Adipocyte (in vitro differentiated cells): ENCODE measurements at places on chromosomes 11 and 22.
A peak's percentile ranks its signal among the peaks of the same experiment; 100 is the strongest.

DNA sequence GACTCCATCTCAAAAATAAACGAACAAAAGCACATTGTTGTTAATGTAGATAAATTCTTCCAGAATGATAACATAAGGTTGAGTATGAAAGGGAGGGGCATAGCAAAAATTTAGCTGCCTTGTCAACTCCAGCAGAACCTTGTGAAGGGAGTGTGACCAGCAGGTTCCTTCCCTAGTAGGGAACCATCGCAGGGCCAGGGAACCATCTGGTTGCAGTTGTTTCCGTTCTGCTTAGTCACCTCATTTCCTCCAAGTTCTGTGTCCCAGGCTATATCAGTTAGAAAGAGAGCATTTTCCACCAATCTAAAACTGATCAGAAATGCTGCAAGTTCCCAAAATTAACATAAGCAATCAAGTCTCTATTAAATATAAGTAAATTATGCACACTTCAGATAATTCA, 126.7 kb upstream of the BLID start:
- DNase-seq: no peak

DNA sequence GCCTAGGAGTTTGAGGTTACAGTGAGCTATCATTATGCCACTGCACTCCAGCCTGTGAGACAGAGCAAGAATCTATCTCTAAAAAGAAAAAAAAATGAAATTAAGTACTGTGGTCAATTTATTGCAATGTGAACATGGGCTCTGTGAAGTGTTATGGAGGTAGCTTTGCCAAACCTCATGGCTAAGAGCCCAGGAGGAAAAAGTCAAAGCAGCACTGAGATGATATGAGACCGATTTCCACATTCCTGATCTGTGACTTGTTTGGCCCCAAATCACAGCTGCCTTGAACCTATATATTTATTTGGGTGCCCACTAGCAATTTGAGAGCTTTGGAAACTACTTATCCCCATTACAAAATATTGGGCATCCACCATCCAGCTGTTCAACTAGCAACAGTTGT, 29.8 kb upstream of the TMEM135 start:
- DNase-seq: no peak

DNA sequence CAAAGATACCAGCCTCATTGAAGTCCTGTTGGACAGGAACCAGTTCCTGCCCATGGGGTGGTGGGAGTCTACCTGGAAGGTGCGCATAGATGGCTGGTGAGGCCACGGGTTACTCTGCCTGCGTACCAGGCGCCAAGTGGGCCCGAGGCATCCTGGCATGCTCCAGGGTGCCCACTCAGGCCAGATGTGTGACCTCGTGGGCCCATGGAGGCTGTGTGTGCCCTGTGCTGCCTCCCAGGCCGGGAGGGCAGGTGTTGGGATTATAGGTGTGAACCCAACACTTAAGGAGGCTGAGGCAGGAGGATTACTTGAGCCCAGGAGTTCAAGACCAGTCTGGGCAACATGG, 23.1 kb downstream of the TANGO2 start:
- no peak for DNase-seq

- peak; percentile 32 for DNase-seq
Measured at GRCh38 chr11:35623621-35624168, 5.4 kb downstream of the FJX1 start.

DNA sequence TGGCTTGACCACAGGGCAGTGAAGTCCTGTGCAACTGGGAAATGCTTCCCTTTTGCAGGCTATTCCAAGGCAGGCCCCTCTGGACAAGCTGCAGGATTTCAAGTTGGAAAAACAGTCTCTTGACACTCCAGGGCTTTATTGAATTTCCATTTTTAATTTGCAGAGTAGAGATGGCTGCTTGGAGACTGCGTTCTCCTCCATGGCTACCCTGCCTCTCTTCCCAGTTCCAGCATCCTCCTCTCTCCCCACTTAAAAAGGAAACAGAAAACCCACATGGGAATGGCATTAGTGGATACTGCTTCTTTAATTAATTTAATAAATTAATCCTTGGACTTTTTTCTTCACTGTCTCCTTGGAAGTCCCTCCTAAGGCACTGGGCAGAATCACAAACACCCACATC, 115.6 kb downstream of the DSCAML1 start:
- DNase-seq: no peak

GRCh38 chr11:12793065-12793464, 118.8 kb downstream of the TEAD1 start:
- DNase-seq: no peak

- DNase-seq: peak; percentile 59
Measured at GRCh38 chr11:126102436-126102981, 39.8 kb upstream of the CDON start.

DNA sequence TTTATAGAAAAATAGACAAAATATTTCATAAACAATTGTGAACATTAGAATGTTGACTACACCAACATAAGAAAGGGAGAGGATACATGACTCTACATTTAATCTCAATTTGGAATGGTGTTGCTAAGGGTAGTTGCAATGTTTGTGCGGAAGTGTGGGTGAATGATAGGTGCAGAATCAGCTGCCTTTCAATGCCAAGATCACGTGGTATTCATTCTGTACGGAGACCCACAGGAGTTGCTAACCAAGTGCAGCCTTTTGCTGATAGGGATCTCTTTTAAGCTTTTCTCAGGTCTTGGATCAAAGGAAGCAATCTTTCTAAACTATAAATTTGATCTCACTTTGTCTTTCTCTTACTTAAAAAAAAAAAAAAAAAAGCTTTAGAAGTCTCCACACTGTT, 29.8 kb upstream of the CTSC start:
- DNase-seq: no peak

DNA sequence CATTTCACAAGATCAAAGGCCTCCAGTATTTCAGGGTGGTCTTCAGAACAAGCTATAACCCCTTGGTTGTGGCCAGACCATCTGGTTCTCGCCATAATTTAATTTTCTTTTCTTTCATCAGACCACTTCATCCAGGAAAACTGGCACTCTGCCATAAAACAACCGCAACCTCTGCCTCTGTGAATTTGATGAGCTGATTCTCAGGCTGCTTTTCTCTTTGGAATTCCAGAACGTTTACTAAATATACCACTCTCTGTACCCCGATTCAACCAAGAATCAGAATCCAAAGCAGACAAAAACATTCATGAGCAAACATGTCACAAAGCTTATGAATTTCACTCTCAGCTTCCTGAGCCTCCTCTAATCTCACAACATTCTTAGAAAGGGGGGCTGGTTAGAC, 331.8 kb upstream of the SYN3 start:
- peak; percentile 20 for DNase-seq

DNA sequence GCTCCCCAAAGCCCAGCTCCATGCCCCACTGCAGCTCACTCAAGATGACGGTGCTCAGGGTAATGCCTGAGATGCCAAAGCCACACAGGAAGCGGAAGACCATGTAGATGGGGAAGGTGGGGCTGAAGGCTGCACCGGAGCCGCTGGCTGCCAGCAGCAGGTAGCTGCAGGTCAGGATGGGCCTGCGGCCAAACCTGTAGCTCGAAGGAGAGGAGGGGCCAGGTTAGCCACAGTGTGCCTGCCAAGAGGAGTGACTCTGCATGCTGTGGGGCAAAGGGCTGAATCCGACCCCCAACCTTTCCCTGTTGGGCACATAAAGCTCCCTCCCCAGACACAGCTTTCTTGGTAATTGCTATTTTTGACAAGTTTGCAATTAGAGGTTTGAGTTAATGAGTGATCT, 14.9 kb upstream of the SLC22A6 start:
- no peak for DNase-seq
